ENCODE measurements at places on chromosomes 1 and 21. TPM values are rescaled to one million over a fixed set of nuclear protein-coding genes. Genes with fewer than 3 reads are reported as not detected.

GRCh38 chr1:41849211-41849759, 69.4 kb downstream of the HIVEP3 start:
- DNase-seq: no peak

DNA sequence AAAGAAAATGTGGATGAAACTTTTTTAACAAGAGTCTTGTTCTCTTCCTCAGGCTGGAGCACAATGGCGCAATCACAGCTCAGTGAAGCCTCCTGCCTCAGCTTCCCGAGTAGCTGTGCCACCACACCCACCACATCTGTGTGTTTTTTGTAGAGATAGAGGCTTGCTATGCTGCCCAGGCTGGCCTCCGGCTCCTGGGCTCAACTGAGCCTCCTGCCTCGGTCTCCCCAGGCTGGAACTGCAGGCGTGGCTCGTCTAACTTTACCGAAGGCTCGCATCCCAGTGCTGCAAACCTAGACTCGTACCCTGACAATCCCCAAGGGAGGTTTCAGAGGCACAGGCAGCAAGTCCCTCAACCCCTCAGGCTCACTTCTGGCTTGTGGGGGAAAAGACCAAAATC, 14.5 kb downstream of the SSU72 start:
- no peak for DNase-seq

GRCh38 chr1:203390298-203390697, 39.4 kb upstream of the FMOD start:
- no peak for DNase-seq

GRCh38 chr1:71994646-71995045, 287.7 kb downstream of the NEGR1 start:
- no peak for DNase-seq

DNA sequence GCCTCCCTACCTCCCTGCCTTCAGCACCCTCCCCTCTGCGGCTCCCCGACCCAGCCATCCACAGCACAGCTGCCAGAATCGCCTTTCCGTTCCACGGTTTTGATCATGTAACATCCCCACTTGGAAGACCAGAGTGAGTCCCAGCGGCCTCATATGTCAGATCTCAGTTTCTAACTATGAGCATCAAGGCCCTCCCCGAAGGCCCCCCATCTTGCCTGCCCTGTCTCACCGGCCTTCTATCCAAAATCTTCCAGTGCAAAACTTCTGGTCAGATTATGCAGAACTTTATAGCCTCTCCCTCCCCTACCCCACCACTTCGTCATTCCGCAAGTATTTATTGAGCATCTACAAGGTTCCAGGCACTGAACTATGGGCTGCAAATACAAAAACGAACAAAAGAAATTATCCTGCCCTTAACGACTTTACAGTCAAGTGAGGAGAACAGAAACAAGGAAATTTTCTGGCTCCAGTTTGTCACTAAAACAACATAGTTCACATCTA, 20.3 kb upstream of the LMX1A start:
- DNase-seq: no peak

- no peak for DNase-seq
Observed at GRCh38 chr1:85224734-85225623, 24.2 kb upstream of the SYDE2 start.

DNA sequence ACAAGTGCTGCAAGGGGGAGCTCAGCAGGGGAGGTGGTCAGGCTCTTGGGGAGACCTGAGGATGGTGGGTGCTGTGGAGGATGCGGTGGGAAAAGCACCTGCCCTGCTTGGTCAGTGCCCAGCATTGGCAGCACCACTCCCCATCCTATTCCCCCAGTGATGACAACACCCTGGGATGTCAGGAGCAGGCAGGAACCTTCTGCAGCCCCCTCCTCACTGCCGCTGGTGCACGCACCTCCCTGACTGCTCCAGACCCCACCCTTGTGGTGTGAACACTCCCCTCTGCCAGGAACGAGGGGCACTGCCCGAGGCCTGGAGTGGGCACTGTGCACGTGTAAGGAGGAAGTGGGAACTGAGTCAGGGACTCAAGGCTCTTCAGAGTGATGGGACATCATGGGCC, 12.5 kb downstream of the TMPRSS3 start:
- DNase-seq: no peak

GRCh38 chr1:230592848-230593414, 49.4 kb upstream of the COG2 start:
- no peak for DNase-seq

GRCh38 chr1:15042866-15043265, 110.7 kb upstream of the TMEM51 start:
- no peak for DNase-seq

- no peak for DNase-seq
Observed at GRCh38 chr1:175147569-175147968, 45.0 kb downstream of the KIAA0040 start.

- no peak for DNase-seq
Observed at GRCh38 chr1:214569357-214570004, 18.1 kb upstream of the PTPN14 start.

DNA sequence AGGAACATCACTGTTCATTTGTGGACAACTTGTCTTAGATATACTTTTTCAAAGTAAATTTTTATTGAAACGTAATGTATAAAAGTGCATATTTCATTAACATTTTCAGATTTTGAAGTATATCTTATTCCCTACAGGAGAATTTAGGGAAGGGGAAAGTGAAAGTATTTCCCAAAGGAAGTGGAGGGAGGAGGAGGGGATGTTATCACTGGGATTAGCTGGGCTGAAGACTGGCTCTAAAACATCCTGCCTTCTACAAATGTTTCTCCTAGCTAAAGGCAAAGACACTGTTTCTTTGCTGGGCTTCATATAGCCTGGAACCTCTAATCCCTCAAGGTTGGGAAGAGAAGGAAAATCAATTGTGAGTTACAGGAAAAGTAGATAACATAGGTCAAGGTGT, 7.1 kb upstream of the ZNF697 start:
- DNase-seq: no peak

DNA sequence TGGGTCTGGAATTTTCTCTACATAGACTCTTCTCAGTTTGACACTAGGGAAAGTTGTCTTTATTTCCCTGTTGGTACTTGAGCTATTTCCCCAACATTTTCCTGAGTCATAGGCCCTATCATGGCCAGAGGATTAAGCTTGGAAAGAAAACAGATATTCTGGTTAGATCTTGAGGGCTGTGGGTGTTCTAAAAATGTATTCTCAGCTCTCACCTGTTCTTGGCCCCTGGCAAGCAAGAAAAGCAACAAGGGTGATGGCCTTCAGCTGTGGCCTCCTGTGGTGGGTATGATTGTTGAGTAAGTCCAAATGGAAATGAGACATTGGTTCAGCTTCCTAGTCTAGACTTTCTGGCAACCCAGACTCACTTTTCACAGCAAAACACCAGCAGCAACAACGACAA, 17.4 kb upstream of the LCE3A start:
- no peak for DNase-seq

DNA sequence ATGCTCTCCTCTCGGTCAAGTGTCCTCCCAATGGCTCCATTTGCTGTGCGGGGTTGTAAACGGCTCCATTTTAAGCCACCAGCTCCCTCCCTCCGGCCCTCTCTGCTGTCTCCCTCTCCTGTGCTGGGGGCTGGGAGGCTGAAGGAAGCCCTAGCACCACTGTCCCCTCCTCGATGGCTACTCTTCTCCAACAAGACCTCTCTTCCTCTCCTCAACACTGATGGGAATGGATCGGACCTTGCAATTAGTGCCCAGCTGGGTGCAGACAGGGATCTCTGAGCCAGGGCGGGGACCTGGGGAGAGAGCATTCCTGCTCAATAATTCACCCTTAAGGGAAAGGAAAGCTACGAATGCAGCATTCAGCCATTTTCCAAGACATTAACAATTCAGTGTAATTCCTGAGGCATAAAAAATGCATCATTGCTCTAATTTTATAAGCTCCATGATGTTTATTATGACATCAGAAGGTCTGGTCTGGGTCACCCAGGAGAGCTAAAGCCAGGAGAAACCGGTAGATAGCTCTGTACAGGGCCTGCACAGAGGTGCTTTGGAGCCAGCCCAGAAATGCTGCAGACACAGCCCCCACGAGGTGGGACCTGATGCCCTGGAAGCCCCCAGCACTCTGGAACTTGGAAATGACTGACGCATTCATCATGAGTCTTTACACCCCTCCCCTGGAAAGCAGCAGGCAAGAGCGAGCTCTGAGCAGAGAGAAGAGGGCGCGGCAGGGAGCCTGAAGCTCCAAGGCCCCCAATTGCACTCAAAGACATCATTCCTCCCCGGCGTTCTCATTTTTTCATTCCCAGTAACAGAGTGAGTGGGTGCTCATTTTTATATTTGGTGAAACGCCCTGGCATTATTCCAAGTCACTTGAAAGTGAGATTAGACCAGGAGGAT, 76.2 kb upstream of the VAMP3 start:
- no peak for DNase-seq

- DNase-seq: no peak
Observed at GRCh38 chr1:117097443-117097842, 24.1 kb downstream of the TRIM45 start.

GRCh38 chr1:47751996-47752451, 245.2 kb downstream of the TRABD2B start:
- no peak for DNase-seq

GRCh38 chr1:167185974-167186657, 34.6 kb upstream of the POU2F1 start:
- DNase-seq: no peak

DNA sequence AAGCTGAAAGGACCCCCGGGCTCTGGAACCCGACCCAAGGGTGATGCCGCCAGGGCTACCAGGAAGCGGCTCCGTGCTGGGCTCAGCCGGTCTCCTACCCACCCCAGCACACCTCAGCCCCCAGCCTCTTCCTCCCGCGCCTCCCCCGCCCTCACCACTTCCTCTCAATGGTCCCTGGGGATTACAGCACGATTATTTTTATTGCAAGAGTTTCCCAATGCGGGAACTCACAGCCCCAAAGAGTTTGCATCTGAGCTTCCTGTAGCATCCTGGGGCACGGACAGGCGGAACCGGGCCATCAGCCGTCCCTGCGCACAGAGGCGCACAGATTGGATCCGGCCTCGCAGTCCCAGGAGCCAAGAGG, 8.7 kb upstream of the SLX9 start:
- no peak for DNase-seq

- no peak for DNase-seq
Observed at GRCh38 chr1:15038232-15039016, 115.1 kb upstream of the TMEM51 start.

- no peak for DNase-seq
Observed at GRCh38 chr1:23200883-23201282, 16.4 kb downstream of the HTR1D start.

DNA sequence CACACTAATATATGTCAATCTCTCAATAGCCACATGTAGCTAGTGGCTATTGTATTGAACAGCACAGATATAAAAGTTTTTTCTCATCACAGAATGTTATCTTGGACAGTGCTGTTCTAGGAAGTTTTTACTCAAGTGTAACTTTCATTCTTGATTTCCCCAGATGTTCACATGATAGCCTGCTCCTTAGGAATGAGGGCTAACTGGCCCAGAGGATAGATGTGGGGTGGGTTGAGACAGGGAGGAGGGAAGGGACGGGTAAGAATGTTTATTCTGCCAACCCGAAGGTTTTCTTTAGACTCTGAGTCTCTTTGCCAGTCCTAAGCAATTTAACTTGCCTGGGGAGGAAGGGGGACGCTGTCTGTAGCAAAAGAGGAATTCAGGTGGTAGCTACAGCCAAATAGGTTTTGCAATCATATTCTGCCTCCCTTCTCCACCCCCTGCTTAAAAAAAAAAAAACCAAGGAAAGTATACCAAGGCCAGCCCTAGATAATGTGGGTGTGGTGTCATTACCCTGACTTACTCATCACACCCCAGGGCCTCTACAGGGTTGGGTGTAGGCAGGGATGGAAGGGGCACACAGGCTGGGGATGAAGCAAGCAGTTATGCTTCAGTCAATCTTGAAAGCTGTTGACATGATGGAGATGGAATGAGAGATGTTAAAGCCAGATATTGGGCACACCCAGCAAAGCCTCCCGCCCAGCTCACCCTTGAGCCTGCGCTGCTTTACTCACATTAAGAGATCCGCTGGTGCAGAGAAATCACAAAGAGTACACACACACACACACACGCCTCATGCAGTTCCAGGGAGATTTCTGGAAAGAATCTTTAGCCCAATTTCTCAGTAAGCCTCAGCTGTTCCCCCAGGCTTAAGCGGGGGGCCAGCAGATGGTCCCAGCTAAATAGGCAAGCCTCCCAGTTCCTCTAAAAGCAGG, 59.9 kb downstream of the PLXNA2 start:
- no peak for DNase-seq

GRCh38 chr1:70146488-70146887, 58.9 kb downstream of the LRRC40 start:
- DNase-seq: no peak

DNA sequence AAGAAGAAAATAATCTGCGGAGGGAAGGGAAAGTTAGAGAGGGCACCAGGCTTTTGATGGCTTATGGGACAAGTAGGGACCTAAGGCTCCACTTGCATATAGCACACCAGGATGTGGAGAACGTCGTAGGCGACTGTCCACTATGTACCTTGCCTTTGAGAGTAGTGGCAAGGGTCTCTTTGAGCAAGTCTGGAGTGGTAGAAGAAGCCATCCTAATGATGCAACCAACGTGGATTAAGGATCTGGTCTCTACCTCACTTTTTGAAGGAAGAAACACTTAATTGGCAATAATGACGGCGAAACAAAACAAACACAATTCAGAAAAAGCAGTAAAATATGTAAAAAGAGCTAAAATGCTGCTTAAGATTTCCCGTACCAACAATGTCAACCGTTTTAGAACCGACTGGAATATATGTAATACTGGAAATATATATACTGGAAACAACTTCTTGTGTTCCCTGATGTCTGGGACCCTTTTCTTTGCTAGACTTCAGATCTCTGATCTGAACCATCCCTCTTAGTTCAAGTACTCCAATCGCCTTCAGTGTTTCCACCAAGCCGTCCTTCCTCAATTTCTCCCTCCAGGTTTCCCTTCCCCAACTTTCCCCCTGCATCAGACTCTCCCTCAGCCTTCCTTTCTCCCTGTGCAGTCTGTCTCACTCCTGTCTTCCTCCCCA, 821 bp upstream of the KHDRBS1 start:
- no peak for DNase-seq

- DNase-seq: no peak
Observed at GRCh38 chr1:43536864-43537358, 6.2 kb downstream of the PTPRF start.

- no peak for DNase-seq
Observed at GRCh38 chr1:185398599-185398998, 81.6 kb upstream of the IVNS1ABP start.

- no peak for DNase-seq
Observed at GRCh38 chr1:246032031-246032551, 475.0 kb downstream of the SMYD3 start.

- DNase-seq: no peak
Observed at GRCh38 chr1:109739738-109740614, 862 bp downstream of the GSTM3 start.

The AK5 gene
- total RNA-seq: not detected

The IVL gene
- total RNA-seq: 299 TPM

The HSD11B1 gene
- total RNA-seq: 1.5 TPM

The IRF6 gene
- 94.8 TPM for total RNA-seq

The FCGR2B gene
- total RNA-seq: 1.9 TPM

The GBP1 gene
- total RNA-seq: 6.3 TPM

The SH3D21 gene
- total RNA-seq: 3.1 TPM

The UQCRHL gene
- 1.8 TPM for total RNA-seq

The CSMD2 gene
- not detected for total RNA-seq

The TNFRSF9 gene
- total RNA-seq: 0.15 TPM

The NR5A2 gene
- total RNA-seq: 1.2 TPM

The SYPL2 gene
- 0.15 TPM for total RNA-seq

The CIART gene
- total RNA-seq: 6.7 TPM

The RAB42 gene
- not detected for total RNA-seq

The CYP4A11 gene
- total RNA-seq: not detected

The DMRTA2 gene
- 5.3 TPM for total RNA-seq

The MARK1 gene
- total RNA-seq: 8.6 TPM

The NOS1AP gene
- 0.82 TPM for total RNA-seq

The ESRRG gene
- 0.15 TPM for total RNA-seq

The RNU1-1 gene
- under 0.01 TPM for total RNA-seq

The ATP6V1G3 gene
- total RNA-seq: not detected

The TMEM222 gene
- total RNA-seq: 23.7 TPM

Measured in esophagus squamous epithelium (tissue), 5 donors.